GF-D8 (cell line): ENCODE measurements at places on chromosomes 7 and 10.

DNA sequence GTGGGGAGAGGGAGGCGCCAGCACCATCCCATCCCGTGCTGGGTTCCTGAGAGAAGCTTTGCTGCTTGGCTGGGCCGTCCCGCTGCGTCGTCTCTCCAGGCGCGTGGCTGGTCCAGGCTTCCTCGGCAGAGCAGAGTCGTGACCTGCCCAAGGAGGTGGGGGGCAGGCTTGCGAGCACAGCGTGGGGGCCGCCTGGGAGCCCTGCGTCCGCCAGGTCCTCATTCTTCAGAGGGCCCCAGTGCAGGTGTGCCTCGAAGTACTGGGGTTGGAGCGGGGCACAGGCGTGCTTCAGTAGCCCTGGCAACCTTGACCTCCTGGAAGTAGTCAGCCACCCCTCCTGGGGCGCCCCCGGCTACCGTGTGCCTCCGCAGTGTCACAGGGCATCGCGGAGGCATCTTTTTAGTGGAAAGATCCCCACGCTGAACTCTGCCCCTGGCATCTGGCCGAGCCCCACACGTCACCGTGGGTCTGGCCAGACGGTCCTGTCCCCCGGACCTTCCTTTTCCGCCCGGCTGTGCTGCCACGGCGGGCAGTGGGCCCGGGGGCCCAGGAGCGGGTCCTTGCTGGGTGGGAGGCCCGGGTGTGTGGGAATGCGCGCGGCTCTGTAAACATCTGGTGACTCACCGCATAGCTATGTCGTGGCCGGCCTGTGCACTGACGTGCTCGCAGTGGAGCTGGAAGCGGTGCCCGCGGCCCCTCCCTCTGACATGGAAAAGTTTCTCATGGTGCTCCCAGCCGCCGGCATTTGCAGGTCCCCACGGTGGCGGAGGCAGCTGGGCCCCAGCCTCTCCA lies 6.4 kb downstream of the MAFK start:
- no peak for DNase-seq

- no peak for DNase-seq
Observed at GRCh38 chr10:5862360-5862961, 27.2 kb downstream of the ANKRD16 start.

- peak; percentile 11 for DNase-seq
Observed at GRCh38 chr10:59625721-59626522, 83.7 kb downstream of the SLC16A9 start.

DNA sequence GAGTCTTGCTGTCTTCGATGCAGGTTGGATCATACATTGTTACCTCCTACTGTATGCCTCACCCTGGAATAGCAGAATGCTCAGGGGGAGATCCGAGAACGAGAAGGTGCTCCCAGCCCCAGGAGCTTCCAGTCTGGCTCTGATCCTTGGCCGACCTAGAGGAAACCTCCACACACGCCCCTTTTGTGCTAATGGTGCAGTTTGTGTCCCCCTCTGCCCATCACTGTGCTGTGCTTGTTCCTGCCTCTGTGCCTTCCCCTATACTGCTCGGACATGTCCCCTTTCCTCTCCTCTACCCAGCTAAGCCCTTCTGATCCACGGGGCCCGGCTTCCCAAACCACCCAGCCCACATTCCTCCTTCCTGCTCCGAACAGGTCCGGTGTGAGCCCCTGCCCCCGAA lies 32.5 kb downstream of the ZNF775 start:
- DNase-seq: no peak

GRCh38 chr7:25698451-25699113 lies 453.4 kb upstream of the NFE2L3 start:
- no peak for DNase-seq

- DNase-seq: peak; percentile 5
Observed at GRCh38 chr7:69182596-69183467, 415.4 kb upstream of the AUTS2 start.

- DNase-seq: no peak
Observed at GRCh38 chr7:155189590-155189989, 108.1 kb upstream of the INSIG1 start.

DNA sequence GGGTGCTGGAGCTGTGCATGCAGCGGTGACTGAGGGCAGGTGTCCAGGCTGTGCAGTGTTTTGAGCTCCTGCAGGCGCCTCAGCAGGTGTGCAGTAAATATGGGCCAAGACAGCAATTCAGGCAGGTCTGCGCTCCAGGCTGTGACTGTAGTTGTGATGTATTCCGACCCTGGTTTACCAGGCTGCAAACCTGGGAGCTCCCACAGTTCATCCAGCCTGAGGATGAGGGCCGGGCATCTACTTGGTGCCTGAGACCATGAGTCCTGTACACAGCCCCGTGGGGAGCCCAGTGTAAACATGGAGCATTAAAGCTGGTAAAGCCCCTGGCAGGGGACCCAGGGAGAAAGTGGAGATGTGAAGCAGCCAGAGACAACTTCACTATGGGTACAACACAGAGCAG lies 82.8 kb downstream of the VOPP1 start:
- DNase-seq: no peak

DNA sequence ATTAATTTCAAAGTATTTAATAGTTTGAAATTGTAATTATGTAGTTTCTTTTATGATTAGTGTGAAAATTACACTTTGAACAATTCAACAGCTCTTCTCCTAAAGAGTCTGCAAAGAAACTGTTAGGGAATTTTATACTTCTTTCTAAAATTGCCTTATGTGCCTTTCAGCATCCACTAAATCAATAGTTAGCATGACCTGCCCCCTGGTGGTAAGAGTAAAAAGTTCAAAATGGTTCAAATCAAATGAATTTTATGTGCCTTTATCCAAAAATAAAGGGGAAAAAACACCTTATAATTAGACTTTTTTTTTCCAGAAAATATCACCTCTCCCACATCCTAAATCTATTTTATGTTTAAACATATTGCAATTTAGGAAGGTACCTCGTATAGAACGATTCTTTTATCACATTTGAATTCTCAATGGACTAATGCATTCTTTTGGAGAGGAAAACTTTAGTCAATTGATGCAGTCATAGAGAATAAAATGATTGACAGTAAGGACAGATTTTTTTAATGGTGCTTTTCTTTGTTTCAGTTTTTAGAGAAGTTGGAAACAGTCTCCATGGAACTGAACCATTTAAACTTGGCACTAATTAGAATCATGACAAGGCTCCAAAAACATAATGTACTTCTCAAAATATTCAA lies 163.7 kb downstream of the SEMA3D start:
- no peak for DNase-seq

- DNase-seq: no peak
Observed at GRCh38 chr10:74977913-74978847, 133.3 kb upstream of the SAMD8 start.

- peak; percentile 82 for DNase-seq
Observed at GRCh38 chr7:108135446-108136190, 5.5 kb upstream of the LAMB4 start.

DNA sequence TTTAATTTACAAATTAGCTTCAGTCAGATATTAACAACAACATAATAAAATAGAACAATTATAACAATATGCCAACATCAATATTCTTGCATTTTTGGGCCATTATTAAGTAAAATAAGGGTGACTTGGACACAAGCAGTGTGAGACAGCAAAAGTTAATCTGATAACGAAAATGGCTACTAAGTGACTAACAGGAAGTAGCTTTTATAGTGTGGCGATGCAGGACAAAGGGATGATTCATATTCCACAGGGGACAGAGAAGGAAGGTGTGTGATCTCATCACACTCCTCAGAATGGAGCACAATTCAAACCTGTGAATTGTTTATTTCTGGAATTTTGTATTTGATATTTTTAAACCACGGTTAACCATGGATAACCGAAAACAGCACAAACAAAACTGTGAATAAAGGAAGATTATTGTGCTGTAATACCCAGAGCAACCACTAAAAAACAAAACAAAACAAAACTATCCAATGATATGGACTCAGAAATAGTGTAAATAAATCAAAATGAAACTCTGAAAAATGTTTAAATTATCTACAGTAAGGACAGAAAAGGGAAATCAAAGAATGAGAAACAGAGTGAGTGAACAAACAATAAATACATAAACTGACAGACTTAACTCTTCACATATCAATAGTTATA lies 66.9 kb upstream of the TFEC start:
- DNase-seq: no peak

DNA sequence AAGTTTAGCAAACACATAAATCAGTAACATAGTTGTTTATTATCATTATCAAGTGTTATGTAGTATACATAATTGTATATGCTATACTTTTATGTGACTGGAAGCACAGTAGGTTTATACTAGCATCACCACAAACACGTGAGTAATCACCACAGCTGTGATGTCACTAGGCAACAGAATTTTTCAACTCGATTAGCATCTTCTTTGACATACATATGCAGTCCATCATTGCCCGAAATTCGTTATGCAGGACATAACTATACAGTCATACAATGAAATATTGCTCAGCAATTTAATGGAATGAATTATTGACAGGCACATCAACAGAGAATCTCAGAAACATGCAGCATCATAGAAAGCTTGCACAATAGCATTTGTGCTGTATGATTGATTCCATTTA lies 77.7 kb downstream of the LSM5 start:
- no peak for DNase-seq
